Activated CD8-positive, alpha-beta memory T cell treated with anti-CD3 and anti-CD28 coated beads for 24 hours (primary cell): ENCODE measurements at places on chromosomes 4 and X.
A peak's percentile ranks its signal among the peaks of the same experiment; 100 is the strongest.

- DNase-seq: no peak
Measured at GRCh38 chr4:152724494-152724893, 44.7 kb upstream of the TMEM154 start.

DNA sequence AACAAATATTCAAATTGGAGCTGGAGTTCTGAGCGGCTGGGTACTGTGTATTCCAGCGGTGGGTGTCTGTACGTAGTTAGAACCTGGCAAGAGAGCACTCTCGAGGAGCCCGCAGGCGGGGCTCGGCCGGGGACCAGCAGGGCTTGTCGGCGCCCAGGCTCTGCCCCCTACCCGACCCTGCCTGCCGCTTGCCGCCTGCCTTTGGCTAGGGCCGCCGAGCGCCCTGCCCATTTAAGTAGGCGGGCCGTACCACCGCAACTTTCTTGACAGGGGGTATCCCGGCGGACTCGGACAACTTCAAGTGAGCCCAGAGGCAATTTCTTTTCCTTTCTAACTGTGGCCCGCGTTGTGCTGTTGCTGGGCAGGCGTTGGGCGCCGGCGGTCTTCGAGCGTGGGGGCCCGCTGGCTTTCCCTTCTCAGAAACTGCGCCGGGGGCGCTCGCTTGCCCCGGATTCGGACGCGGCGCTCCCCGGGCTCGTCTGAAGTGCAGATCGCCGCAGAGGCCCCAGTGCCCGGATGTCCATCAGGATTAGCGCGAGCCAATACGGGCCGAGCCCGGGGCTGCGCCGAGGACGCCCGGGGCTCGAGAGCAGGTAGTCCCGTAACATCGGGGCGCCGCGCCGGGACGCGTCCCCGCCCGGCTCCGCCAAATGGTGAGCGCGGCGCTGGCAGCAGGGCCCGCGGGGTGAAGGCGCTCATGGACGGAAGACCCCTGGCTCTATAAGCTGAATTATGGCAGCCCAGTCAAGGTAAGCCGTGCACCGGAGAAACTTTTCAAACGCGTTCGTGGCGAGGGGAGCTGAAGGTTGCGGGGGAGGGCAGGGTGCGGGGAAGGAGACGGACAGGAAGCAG lies 72.1 kb downstream of the AFF1 start:
- peak; percentile 95 for DNase-seq

- DNase-seq: no peak
Measured at GRCh38 chr4:147790412-147790811, 58.5 kb downstream of the ARHGAP10 start.

DNA sequence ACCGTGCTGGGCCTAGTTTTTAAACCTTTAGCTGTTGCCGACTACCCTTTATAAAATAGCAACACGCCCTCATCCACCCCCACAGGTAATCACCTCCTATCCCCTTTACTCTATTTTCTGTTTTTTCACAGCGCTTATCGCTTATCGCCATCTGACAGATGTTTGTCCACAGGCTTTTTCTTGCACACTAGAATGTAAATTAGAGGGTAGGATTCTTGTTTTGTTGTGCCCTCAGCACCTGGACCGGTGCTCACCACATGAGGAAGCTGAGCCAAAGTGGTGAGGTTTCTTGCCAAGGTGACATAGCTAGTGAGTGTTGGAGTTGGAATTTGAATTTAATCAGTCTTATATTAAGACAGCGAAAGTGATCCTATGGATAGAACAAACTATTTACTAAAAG lies 2.9 kb upstream of the RBBP7 start:
- no peak for DNase-seq

- DNase-seq: peak; percentile 55
Measured at GRCh38 chr4:90127223-90127705, at the start of gene CCSER1. Gene CCSER1 (plus strand): TSS chr4:90127394.

- DNase-seq: no peak
Measured at GRCh38 chr4:110735686-110736085, 112.8 kb upstream of the PITX2 start.

- no peak for DNase-seq
Measured at GRCh38 chrX:1392376-1393068, 609 bp upstream of the SLC25A6 start.

GRCh38 chrX:1316527-1316926 lies 20.1 kb upstream of the IL3RA start:
- DNase-seq: no peak

- DNase-seq: no peak
Measured at GRCh38 chr4:138401334-138401733, 159.2 kb upstream of the SLC7A11 start.

- DNase-seq: no peak
Measured at GRCh38 chr4:79330720-79331119, 4.9 kb upstream of the NAA11 start.

DNA sequence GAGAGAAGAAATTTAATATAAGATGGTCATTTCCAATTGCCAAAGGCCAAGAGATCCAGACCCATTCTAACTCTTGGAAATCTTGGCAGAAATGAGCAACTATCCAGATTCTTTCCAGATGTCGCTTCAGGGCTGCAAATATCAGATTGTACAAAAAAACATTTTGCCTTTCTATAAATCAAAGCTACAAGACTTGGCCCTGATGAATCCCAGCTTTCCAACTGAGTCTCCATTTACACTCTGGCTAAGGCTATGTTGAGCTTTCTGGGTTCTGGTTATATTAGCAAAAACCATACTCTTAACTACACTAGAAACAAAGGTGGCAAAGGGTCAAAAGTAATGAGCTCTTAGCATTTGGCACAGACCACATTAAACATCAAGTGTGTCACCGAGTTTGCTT lies 345.8 kb downstream of the OPHN1 start:
- DNase-seq: no peak

- DNase-seq: no peak
Measured at GRCh38 chrX:53044995-53045394, 3.6 kb upstream of the GPR173 start.
